Cerebellar nuclear complex (tissue), 1 donor: ENCODE measurements at places on chromosomes 11 and 22.

DNA sequence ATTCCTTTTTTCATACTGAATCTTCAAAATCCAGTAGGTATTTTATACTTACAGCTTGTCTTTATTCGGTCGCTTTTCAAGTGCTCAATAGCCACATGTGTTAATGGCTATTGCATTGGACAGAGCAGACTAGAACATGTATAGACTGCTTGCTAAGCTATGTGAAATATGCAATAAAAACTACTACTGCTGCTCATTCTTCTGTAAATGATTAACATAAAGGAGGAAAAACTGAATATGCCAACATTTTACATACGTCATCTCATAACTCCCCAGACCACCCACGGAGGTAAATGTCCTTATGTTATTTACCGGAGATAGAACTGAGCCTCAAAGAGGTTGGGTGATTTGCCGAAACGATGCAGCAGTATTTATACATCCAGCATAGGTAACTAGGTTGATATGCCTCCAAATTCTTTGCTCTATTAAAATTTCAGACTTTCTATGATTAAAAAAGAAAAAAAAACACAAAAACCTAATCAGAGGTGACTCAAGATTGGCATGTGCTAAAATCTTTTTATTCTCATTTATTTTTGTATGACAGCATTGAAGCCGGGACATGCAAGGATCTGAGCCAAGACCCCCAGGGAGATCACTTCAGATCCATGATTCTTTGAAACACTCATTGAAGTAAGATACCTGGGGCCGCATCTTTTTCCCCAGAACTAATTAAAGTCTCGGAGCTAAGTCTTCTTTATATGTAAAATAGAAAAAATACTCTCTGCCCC lies 78.5 kb upstream of the OR5AK2 start:
- no peak for DNase-seq

GRCh38 chr11:78535920-78536319 lies 38.7 kb downstream of the NARS2 start:
- DNase-seq = no peak

GRCh38 chr11:103811870-103812455 lies 224.5 kb upstream of the DDI1 start:
- no peak for DNase-seq

GRCh38 chr11:73154178-73154577 lies 12.1 kb upstream of the FCHSD2 start:
- DNase-seq = no peak

DNA sequence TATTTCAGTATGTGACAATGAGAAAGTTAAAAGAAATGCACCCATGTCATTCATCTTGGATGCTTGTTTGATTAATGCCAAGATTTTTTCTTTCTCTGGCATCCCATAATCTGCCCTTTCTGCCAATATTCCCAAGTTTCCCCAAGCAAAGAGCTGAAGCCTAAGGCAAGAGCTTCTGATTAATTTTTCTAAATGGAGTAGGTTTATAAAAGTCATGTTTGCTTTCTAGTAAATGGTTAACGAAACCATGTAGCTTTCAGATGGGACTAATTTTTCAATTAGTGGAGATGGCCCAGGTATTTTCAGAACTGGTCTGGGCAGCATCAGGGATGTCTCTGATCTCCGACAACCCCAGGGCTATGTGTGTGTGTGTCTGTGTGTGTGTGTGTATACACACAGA lies 55.3 kb downstream of the LRRC4C start:
- no peak for DNase-seq

- DNase-seq = no peak
Observed at GRCh38 chr11:72309074-72309598, 65.2 kb upstream of the PHOX2A start.

DNA sequence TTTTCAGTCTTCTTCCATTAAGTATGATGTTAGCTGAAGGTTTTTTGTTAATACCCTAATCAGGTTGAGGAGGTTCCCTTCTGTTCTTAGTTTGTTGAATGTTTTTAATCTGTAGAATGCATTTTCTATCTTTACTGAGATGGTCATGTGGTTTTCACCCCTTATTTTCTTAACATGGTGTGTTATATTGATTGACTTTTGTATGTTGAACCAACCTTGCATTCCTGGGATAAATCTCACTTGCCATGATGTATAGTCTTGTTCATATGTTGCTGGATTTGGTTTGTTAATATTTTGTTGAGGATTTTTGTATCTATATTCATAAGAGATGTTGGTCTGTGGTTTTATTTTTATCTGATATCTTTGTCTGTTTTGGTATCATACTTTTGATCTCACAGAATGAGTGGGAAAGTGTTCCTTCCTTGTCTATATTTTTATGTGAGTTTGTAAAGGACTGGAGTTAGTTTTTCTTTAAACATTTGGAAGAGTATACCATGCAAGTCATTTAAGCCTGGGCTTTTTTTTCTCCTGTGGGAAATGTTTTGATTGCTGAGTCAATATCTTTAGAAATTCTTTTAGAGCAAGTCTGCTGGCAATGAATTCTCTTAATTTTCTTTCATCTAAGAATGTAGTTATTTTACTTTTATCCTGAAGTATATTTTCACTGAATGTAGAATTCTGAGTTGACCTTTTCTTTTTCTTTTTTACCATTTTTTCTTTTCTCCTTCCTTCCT lies 5.5 kb upstream of the P4HA3 start:
- DNase-seq = no peak

DNA sequence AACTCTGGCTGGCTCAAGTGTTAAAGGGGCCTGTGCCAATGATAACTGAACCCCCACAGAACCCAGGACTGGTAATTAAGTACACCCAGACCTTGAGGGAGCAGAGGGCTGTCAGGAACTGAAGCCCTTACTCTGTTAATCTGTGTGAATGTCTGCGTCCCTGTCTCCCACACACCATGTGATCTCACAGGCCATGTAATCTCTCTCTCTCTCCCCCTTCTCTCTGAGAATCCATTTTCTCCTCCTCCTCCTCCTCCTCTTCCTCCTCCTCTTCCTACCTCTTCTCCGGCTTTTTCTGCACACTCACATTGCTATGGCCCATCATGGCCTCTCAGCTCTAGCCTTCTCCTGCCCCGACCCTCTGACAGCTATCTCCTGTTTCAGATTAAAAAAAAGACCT lies 14.6 kb upstream of the IRAG1 start:
- DNase-seq = no peak

DNA sequence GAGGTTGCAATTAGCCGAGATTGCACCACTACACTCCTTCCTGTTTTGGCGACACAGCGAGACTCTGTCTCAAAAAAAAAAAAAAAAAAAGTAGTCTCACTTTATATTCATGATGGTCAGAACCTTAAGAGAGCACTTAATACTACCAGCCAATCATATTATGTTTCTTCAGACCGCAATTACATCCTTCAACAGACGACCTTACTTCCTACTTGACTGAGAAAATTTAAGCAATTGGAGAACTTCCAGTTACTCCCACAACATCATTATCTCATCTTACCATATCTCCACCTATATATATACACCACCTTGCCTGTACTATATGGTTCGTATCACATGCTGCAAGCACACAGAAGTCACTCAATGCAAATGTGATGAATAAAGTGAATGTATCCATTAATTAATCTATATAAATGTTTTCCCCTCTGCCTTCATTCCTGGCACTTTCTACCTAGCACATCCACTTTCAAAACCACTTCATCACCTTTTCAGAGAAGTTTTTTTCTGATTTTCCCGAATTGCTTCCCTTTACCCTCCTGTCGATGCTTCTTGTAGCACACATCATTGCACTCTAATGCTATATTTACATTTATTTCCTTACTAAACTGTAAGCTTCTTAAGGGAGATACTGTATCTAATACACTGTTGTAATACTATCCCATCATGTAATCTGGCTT lies 13.8 kb downstream of the ATP5MG start:
- no peak for DNase-seq

DNA sequence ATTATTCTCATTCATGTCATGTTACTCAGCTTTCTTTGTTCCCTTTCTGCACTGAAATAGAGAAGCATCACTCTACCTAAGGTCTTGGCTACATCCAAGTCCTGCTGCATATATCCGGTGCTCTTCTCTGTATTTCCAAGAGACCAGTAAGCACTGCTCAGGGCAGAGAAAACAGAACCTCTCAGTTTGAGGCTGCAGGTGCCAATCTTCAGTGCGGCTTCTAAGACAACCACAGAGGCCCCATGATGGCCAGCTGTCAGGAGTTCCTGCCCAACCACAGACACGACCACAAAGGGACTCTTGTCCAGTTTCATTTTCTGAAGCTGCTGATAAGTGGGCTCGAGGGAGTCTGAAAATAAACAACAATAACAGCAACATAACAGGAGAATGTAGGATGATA lies 378.4 kb upstream of the PITPNB start:
- DNase-seq = no peak

- DNase-seq = no peak
Observed at GRCh38 chr11:11988099-11988651, 20.3 kb downstream of the DKK3 start.

- DNase-seq = no peak
Observed at GRCh38 chr11:87463486-87464102, 425.9 kb downstream of the TMEM135 start.
